Naive thymus-derived CD8-positive, alpha-beta T cell (primary cell): ENCODE measurements at places on chromosomes 3 and 15.
A peak's percentile ranks its signal among the peaks of the same experiment; 100 is the strongest.

- peak; percentile 21 for DNase-seq
Measured at GRCh38 chr3:177199206-177199760, 2.0 kb upstream of the TBL1XR1 start.

DNA sequence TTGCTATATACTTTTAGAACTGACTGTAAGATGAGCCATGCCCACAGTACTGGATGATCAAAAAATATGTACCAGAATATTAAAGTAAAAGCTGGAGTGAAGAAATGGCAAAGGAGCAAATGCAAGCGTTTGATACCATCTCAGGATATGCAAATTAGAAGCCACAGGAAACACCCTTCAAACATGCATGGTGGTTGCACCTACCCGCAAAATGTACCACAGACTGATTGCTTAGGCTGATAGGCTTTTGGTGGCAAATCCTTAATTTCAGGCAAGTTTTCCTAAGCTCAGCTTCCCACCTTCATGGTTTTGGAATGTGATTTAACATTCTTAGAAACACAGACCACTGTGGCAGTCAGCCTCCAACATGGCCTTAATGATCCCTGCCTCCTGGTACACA lies 149.0 kb downstream of the PDZRN3 start:
- no peak for DNase-seq

DNA sequence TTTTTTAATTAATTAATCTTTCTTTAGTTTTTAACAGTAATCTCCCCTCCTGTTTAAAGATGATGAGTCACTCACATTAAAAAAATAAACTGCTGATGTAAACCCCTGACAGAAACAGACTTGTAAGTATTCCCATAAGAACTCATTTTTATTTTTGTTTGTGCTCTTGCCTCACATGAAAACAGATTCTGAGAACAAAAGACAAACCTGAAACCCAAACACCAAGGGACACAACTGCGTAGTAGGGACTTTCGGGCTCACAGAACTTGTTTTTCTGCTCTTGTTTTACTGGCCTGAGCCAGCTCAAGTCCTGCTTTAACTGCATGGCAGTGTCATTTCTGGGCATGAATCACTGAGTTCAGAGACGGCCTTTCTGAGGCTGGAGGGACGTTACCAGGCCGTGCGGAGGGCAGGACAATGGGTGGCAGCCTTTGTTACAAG lies 600.8 kb downstream of the FOXP1 start:
- DNase-seq: no peak

DNA sequence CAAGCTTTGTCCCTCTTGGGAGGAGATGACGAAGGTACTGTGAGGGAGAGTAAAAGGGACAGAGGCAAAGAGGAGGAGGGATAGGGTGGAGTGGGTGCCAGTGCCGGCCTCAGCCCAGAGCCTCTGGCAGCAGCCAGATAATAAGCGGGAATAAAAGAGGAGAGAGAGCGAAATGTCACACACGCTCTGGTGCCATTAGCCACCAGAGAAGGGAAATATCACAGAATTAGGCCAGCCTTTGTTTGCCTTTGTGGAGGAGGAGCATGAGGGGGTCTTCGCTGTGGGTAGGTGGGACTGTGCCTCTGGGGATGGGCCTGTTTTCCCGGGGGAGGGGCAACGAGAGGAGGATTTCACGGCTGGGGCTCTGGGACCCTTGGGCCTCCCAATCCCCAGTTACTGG lies 67.8 kb downstream of the LINGO1 start:
- DNase-seq: no peak

DNA sequence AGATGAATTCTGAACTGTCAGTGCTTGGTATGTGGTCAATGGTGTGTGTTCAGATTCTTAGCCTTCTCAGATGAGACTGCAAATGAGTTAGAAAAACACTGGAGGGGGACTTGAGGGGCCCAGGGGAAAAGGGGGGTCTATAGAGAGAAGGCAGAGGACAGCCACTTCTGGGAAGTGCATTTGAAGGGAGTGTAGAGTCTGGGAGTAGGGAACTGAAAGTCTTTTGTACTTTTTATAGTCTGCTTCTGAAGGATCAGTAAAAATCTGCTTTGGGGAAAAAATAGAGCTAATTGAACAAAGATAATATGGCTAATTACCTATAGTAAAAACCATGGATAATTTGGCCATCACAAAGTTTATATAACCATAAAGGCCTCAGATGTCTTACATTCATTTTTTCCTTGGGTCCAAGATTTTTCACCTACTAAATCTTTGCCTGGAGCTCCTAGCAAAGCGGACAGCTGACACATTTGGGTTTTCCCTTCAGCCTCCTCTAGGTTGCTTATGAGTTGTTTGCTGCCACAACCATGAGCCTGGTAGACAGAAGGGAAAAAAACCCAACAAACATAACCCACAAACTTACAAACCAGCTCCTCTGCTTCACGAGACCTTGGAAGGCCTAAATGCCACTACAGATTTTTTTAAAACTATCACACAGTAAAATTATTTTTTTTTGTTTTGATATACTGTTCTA lies 48.8 kb downstream of the CD86 start:
- DNase-seq: no peak

DNA sequence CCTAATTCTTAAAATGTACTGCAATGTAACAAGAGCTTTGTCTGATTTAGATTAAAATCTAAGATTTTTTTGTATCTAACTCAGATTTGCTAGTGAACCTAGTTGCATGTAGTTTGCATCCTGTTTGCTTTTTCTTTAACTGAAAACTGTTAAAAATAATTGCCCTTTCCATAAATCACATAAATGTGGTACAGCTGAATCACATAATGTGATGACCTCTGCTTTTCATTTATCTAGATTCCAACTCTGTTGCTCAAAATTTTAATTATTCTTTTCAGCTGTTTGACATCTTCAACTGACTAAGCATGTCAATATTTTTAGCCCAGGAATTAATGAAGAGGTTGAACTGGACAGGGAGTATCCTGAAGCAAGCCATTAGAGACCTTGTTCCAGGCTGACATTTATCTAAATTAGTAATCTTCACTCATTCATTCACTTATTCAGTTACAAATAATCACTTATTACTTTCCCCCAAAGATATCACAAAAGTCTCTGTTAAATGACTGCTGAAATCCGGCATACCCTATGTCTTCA lies 101.9 kb upstream of the PLXND1 start:
- DNase-seq: no peak

- DNase-seq: no peak
Measured at GRCh38 chr3:188646592-188646991, 492.6 kb downstream of the LPP start.
